ENCODE measurements at places on chromosomes 1 and 21.

DNA sequence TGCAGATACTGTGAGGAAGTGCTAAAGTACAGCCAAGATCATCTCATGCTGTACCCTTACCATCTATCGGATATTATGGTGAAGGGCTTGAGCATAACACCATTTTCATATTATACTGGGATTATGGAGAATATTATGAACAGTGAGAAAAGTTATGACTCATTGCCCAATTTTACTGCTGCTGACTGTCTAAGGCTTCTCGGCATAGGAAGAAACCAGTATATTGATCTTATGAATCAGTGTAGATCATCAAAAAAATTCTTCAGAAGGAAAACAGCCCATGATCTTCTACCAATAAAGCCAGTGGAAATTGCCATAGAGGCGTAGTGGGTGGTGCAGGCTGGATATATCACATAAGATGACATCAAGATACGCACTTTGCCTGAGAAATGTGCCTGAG is 47.7 kb downstream of the PPIAL4G start:
- no peak for DNase-seq

GRCh38 chr1:18569251-18569650 is 61.4 kb upstream of the PAX7 start:
- DNase-seq = no peak

- no peak for DNase-seq
These were observed 179.4 kb downstream of the PRDM16 start for GRCh38 chr1:3248155-3249141.

DNA sequence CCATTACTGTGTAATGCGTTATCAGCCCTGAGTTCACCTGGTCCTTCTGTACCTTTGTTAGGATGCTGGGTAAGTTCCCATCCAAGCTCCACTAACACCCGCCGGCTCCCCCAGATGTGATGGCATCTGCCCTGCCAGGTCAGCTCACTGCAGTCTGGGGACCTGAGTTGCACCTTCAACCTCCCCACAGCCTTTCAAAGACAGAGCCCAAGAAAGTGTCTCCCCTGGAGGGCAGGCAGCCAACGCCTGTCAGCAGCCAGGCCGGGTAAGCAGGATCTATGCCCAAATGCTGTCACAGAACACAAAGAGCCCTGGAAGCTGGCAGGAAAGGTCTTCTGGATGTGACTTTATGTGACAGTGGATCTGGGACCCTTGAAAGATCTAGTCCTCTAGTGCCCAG is 13.7 kb downstream of the MRAP start:
- DNase-seq = no peak
